ENCODE measurements at places on chromosomes 2 and 18.

GRCh38 chr2:1744446-1745170 lies at the start of gene PXDN:
PXDN (minus strand) TSS chr2:1744515; CDS start chr2:1744455, 60 bp downstream.
- peak; percentile 90 for DNase-seq

GRCh38 chr18:7000484-7001096 lies 117.0 kb downstream of the LAMA1 start:
- peak; percentile 46 for DNase-seq

DNA sequence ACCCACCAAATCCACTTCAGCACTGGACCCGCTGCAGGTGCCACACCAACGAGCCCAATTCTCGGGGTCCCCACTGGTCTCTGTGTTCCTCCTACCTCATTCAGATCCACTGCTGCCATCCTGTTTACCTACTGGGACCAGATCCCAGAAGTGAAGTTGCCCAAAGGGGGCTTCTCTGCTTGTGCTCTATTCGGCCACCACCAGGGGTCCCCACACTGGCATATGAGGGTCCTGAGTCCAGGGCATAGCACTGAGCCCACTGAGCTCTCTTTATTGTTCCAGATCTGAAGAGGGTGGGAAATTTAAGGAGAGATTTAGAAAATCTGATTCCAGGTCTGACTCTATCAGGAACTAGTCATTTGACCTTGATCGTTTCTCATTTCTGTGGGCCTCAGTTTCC lies 2.4 kb downstream of the GPR45 start:
- no peak for DNase-seq

DNA sequence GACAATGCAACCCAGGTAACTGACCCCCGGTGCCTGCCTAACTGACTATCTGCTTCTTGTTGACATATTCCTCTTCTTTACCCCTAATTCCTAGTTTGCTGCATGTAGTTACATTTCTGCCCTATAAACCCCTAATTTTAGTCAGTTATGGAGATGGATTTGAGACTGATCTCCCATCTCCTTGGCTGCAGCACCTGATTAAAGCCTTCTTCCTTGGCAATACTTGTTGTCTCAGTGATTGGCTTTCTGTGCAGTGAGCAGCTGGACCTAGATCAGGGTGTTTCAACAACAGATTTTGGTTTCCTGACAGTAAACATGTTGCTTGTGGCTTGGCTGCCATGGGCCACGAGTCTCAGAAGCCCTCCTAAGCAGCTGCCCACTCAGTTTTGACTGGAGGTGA lies 105.4 kb downstream of the SP100 start:
- no peak for DNase-seq

- peak; percentile 20 for DNase-seq
These were observed 18.5 kb downstream of the PMAIP1 start for GRCh38 chr18:59918320-59918755.

- no peak for DNase-seq
These were observed 978.3 kb downstream of the BCL11A start for GRCh38 chr2:59575191-59575590.

DNA sequence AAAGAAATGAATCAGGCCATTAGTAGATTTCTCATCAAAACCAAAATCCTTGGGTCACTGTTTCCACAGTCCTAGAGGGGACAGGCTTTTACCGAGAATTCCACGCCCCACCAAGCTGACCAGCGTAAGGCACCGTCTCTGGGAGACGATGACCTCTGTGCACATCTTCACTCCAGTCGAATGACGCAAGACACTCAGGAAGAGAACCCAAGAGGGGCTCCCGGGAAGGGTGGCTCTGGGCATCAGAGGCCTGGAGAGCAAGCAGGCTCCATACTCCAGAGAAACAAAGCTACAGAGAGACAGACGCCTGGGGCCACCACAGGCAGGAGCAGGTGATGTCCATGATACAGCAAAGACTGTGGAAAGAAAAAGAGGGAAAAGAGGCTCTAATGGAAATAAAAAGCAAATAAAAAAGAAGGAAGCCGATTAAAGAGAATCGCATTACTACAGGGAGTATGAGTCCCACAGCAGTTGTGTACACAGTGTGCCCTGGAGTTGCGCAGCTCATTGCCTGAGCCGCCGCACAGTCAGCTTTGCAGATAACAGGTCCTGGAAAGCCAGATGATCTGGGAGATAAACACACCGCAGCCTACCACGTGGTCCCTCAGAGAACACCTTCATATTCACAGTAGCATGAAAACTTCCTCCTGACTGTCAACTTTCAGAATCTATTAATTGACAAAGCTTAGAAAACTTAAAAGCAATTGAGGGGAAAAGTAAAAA lies 572.7 kb upstream of the SALL3 start:
- DNase-seq = no peak

- no peak for DNase-seq
These were observed 63.8 kb downstream of the HAUS1 start for GRCh38 chr18:46167971-46168370.

DNA sequence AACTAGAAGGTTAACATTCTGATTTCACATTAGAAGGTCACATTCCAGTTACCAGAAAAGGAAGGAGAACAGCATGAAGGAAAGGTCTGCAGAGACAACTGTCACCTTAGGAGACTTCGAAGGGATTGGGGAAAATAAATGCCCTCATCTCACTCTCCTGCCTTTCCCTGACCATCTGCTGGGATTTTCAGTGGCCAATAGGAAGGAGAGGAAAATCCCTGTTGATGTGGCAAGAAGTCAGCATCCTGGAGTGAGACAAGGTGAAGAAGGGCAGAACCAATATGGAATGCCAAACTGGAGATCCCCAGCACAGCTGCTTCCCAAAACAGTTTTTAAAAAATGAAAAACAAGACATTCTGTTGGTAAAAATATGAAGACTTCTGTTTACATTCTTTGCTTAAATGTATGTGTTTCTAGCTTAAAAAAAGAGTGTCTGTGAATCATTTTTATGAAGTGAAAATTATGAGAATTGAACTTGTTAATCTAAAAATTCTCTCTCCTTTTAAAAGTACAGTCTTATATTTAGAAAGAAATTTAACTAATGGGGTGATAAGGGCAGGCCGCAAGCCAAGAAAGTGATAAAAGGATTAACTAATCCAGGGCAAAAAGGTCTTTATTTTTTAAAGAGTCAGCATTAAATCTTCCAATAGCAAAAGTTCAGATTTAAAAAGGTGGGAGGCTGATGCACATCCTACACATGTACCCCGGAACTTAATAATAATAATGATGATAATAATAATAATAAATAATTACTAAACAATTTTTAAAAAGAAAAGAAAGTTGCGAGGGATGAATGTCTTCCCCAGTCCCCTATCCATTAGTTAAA lies 160.6 kb upstream of the DOK6 start:
- no peak for DNase-seq

- DNase-seq = peak; percentile 12
These were observed 160.7 kb upstream of the SP5 start for GRCh38 chr2:170554278-170554955.

DNA sequence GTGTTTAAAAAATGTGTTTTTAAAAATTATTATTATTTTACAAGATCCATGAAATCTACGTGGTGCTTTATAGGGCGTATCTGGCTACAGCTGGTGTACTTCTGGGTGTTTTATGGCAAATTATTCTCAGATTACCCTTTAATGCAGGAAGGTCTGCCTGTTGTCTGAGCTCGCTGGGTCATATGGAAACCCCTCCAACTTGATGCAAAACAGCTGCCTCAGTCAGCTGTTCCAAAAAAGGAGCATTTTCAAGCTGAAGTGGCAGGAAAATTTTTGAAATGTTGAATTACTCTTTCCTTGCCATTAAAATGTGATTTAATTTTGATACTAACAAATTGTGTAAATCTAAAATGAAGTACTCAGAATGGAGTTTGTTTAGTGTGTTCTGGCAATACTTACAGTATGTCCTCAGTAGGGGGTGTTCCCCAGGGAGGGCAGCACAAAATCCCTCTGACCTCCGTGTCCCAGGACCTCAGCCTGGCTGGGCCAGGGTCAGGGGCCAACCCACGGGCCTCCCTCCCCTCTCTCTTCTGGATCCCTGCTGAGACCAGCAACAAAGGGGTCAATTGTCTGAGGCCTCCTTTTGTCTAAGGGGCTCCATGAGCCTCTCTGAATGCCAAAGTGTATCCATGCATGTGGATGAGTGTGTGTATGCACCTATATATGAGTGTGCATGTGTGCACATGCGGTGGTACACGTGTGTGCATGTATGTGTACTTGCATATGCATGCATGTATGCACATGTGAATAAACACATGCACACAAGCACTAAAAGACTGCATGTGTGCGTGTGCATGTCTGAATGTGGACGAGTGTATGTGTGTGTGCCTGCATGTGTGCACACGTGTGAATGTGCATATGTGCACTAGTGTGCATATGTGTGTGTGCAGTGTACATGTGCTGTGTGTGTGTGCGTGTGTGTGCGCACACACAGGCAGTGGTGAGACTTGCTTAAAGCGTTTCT lies 105.4 kb downstream of the ACOXL start:
- no peak for DNase-seq

DNA sequence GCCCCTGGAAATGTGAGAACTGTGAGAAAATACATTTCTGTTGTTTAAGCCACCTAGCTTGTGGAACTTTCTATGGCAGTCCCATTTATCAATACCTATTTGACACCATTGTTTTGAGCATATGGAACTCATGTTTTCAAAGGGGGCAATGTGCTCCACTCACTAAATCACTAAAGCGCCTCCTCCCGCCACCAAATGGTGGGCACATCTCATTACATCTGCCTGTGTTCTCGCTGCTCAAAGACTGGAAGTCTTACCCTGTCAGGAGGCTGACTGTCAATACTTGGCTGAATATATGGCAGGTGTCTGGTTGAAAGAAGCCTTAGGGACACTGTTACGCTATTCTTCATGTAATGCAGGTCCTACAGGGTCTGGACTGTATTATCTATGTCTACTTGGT lies 767.7 kb downstream of the TSN start:
- no peak for DNase-seq

GRCh38 chr2:189165656-189166380 lies 13.7 kb downstream of the COL5A2 start:
- DNase-seq = no peak

- DNase-seq = peak; percentile 33
These were observed 59.4 kb downstream of the CERS6 start for GRCh38 chr2:168515502-168515901.

DNA sequence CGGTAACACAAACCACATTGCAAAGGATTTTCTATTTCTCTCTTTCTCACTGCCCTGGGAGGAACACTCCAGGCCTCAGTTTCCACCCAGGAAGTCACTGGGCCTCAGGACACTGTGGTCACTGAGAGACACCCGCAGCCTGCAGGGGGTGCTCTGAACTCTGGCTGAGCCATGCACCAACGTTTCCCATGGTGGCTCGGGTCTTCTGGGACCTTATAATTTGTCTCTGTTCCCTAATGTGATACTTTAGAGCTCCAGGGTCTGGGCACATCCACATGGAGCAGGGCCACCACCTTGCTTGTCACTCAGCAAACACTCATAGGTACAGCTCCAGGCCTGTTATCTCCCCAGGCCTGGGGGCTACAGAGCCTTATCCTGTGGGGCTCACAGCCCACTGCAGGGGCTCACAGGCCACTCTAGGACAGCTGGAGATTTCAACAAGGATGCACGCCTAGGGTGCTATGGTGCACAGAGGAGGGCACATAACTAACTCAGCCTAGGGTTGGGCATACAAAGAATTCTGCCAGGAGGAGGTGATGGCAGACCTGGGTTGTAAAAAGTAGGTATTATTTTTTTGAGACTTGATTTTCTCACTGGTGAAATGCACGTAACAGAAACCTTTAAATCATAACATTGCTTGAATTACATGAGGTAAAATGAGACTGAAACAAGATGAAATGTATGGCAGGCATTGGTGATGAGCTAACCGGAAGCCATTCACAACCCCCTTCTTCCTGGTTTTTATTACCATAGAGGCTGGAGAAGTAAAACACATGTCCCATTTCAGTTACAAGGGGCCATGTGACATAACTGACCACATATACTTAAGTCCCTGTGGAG lies 3.0 kb upstream of the HS1BP3 start:
- DNase-seq = no peak

DNA sequence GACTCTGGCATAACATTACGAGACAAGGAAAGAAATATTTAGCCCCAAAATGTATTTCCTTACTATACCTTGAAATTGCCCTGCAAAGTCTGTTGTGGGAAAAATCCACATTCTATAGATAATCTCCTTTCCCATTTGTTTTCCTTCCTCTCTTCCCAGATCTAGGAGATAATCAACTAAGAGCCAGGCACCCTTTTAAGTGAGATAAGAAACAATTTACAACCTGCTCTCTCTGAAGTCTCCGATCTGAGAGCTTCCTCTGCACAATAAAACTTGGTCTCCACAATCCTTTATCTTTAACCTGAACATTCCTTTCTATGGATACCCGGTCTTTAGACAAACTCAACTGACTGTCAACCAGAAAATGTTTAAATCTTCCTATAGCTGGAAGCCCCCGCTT lies 1160.7 kb upstream of the NRXN1 start:
- DNase-seq = no peak

- DNase-seq = no peak
These were observed 1075.4 kb upstream of the ZEB2 start for GRCh38 chr2:145595296-145595695.

- peak; percentile 64 for DNase-seq
These were observed 35.7 kb upstream of the ST3GAL5 start for GRCh38 chr2:85924522-85924921.

DNA sequence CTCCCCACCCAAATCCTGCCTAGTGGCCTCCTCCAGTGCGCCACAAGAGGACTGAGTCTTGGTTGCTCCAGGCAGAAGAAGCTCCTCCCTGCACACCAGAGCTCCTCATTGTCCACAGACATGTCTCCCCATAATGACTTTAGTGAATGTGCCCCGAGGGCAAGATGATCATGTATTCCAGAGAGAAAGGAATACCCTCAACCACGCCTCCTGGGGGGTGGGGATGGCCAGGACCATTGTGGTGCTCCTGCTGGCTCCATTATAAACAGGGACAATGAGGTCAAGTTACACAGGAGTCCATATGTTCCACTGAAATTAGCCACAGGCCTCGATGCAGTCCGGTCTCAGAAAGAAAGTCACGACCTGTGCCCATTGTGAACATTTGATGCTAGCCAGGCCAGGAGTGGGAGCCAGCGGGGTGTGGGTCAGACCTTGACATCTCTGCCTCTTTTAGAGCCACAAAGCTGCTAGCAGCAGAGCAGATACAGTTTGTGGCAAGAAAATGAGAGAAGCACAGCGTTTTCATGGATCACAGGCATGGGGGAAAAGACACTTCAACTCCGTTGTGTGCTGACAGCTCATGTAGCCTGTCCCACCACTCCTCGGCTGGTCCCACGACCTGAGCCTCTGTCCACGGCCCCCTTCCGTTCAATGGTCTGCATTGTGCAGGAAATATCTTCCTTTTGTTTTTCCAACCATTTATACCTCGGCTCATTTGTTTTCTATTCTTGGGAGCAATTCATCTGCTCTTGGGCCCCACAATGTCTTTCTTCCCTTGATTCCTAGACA lies 70.7 kb upstream of the FZD7 start:
- no peak for DNase-seq

DNA sequence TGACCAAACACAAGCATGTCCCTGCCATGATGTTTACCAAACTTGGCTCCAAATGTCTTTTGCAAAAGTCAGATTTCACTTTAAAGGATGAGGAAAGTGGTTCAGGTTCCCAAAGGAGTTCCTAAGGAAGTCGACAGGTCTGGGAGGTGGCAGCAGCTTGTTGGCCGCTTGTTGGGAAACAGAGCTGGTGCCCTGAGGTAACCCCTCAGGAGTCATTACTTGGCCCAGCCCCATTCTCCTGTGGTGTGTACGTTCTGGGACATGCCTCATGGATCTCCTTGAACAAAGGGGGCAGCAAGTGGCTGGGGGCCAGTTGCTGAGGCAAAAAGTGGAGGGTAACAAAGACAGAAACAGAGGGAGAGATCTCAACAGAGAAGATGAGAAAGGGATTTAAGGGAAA lies 10.9 kb downstream of the TMBIM1 start:
- no peak for DNase-seq
